SW480 (cell line): ENCODE measurements at places on chromosomes 3 and 15.

GRCh38 chr15:69668963-69669362 lies 216.3 kb downstream of the RPLP1 start:
- peak; percentile 92 for DNase-seq

DNA sequence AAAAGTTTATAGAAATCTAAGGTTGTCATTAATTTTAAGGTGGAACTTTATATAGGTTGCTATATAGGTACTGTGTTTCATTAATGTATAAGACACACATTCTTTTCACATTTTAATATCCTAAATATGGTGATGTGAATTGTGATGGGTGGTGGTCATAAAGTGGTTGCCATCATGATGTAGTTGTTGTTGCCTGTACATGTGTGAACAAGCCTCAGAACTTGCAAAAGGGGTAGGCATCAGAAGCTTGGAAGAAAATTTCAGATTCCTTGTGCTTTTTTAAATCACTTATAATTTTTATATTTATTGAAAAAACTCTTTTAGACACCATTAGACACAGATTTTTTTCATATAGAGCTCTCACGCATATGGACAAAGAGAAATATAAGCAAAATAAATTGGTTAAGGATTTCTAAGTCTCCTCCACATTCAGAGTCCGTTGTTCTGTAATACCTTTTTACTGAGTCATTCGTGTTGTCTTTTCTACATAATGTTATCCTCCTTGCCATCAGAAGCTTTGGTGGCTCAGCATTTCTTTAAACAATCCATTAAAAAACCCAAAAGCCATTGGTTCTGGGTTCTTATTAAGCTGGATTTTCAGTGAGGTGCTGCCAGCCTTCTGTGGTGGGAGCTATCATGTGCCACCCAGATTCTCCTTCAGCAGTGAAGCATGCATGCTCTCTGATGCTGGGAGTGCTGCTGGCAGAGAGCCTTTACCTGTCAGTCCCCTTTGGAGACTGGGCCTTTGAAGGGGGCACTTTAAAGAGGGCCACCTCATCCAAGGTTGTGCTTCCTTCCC lies 140.4 kb upstream of the GALNT15 start:
- no peak for DNase-seq

GRCh38 chr3:2154621-2155020 lies 56.0 kb downstream of the CNTN4 start:
- no peak for DNase-seq

DNA sequence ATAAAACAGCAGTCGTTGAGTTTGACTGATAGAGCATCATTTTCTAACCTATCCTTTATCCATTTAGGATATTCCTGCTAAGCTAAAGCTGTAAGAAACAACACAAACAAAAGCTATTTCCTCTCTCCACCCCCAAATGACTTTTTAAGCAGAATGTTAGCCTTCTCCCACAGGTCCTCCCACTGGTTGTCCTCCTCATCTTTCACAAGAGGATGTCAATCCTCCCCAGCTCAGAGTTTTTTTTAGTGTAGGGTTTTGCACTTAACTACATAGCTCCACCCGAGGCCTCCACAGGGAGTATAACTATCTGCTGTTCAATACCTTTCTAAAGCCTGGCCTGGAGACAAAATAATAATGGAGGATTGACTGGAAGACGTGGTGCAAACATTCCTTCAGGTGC lies 7.8 kb downstream of the SETMAR start:
- no peak for DNase-seq

GRCh38 chr15:43095708-43096347 lies 10.0 kb downstream of the UBR1 start:
- DNase-seq: no peak
